ENCODE measurements at places on chromosomes 3 and 15.

DNA sequence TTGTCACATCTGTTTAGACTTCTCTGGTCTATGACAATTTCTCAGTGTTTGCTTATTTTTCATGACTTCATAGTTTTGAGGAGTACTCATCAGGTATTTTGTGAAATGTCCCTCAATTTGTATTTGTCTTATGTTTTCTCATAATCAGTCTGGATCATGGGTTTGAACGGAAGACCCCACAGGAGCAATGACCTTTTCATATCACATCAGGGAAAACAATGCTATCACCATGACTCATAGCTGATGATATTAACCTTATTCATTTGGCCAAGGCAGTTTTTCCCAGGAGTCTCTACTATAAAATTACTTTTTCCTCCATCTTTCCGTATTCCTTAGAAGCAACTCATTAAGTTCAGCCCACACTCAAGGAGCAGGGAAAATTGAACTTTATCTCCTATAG, 32.7 kb downstream of the AADACL2 start:
- no peak for DNase-seq

- DNase-seq: no peak
Observed at GRCh38 chr3:85652360-85652759, 693.6 kb downstream of the CADM2 start.

DNA sequence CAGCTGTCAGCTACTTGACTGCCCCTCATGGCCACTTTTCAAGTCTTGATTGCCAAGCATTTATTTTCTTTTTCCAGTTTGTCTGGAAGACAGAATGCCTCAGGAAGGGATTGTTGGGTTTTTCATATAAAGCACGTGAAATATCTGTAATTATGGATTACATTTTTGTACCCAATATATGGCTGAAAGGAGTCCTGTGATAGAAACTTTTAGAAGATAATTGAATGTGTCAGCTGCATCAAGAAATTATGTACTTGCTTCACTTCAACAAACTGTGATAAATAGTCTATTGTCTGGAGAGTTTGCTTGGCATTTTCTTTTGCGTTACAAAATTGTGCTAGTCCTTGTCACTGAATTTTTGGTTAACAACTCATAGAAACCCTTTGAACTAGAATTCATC, 247.9 kb upstream of the SLCO3A1 start:
- DNase-seq: no peak

DNA sequence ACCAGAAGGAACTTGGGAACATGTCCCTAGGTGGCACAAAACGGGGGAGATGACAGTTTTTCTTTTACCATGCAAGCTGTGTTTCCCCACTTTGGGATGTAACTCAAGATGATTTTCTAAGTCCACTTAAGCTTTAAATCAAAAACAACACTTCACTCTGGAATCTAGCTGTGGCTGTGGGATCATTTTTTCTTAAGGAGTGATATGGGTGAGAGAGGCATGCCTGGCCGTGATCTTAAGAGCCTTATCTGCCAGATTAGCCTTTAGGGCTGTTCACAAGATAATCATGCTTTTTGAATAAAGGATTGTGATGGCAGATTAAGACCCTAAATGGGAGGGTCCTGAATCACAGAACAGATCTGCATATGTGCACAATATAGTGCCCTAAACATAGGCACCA, 384.8 kb upstream of the SEMA6D start:
- no peak for DNase-seq

DNA sequence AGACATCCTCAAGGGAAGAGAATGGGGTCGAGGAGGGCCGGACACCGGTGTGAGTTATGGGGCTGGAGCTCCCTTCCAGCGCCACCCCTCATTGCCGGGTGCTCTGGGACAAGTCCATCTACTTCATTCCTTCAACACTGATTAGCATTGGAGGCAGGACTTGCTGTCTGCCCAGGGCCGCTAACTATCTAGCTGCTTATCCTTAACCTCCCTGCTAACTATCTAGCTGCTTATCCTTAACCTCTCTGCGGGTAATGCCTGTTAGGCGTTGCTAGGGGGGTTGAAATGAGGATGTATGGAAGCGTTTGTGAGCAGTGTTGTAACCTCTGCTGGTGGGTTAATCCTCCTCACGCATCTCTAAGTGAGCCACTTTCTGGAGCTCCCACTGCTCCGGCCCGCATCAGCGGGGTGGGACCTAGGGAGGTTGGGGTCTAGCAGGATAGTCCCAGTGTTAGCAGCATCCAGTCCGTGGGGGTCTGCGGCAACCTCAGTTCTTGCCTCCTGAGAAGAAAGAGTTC, 10.9 kb upstream of the CHAC1 start:
- DNase-seq: no peak

GRCh38 chr3:106552351-106553043, 683.7 kb upstream of the CBLB start:
- no peak for DNase-seq

GRCh38 chr3:177751770-177752169, 554.5 kb upstream of the TBL1XR1 start:
- no peak for DNase-seq

DNA sequence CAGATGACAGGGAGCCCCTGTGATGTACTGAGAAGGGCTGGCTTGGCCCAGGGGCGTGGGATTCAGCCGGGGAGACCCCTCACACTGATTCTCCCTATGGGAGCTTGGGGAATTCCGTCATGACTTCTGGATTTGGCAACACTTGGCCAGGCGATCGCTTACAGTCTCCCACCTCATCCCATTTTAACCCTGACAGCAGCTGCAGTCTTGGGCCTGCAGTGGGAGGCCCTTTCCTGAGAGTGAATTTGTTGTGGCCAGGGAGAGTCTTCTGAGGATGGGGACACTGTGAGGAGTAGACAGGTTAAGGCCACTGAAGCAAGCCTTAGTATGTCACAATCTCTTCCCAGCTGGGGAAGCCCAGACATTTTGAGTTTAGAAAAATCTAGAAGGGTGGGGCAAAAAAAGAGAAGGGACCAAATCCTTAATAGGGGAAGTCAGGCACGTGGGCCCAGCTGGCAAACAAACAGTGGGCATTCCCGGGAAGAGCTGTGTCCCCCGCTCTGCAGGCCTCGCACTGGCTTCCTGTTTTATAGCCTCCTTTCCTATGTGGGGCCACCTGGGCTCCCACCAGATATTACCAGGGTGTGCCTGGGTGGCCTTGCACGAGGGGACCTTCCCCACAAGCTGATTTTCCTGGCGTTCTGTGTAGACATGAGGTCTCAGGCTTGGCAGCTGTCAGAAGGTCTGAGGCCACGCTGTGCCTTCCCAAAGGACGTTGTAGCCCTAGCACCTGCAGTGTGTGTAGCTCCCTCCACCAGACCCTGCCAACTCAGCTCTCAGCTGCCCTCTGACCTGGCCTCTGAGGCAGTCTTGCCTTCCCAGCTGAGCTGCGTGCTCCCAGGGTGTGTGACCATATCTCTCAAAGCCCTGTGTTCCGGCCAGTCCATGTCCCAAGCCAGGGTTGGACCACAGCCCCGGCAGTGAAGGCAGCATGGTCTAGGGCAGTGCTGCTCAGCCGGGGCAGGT, 64.5 kb downstream of the FEM1B start:
- no peak for DNase-seq

DNA sequence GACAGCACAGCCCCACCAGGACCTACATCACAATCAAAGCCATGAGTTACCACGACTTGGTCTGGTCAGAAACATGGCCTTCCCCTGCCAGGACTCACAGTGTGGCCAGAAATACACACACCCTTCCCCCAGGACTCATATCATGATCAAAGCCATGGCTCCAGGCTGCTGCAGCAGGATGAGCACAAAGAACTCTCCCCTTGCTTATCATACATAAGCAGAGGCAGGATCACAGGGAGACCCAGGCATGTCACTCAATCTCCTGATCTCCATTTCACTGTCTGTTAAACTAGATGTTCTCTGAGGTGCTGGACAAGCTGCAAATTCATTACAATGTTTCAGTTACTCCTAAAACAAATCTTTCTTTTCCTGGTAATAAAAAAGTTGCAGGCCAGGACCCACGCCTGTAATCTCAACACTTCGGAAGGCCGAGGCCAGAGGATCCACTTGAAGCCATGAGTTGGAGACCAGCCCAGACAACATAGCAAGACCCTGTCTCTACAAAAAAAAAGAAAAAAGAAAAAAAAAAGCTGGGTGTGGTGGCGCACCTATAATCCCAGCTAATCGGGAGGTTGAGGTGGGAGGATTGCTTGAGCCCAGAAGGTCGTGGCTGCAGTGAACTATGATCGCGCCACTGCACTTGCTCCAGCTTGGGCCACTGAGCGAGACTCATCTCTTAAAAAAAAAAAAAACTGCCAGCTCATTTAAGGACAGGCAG, 1.2 kb downstream of the PFKFB4 start:
- no peak for DNase-seq

DNA sequence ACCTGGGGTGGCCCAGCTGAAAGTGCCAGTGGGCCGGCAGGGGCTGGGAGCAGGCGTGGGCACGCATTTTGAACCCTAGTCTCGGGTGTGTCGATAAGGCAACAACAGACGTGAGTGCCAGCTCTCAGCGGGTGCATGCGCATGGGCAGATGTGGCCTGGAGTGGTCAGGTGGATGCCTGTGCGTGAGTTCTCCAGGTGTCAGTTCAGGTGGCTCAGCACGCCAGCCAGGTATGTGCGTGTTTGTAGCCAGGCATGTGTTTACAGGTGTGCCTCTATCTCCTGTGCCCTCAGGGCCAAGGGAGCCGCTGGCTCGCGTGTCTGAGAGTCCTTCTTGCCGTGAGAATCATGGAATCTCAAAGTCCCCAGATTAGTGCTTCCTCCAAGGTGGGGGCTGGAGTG, 14.8 kb downstream of the CYP1A2 start:
- DNase-seq: no peak

DNA sequence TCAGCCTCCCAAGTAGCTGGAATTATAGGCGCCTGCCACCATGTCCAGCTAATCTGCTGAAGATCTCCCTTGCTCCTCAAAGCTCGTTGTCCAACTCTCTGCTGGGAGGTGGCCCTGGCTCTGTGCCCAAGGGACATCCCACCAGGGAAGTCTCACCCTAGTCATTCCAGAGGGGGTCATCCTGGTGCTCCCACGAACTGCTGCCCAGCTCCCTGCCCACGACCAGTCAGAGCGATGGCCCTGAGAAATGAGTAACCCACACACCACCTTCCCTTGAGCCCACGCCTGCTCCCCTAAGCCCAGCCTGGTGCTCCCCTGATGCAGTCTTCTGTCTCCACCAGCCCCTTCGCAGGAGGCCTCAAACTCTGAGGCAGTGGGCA, 5.2 kb downstream of the KLHL25 start:
- DNase-seq: no peak

DNA sequence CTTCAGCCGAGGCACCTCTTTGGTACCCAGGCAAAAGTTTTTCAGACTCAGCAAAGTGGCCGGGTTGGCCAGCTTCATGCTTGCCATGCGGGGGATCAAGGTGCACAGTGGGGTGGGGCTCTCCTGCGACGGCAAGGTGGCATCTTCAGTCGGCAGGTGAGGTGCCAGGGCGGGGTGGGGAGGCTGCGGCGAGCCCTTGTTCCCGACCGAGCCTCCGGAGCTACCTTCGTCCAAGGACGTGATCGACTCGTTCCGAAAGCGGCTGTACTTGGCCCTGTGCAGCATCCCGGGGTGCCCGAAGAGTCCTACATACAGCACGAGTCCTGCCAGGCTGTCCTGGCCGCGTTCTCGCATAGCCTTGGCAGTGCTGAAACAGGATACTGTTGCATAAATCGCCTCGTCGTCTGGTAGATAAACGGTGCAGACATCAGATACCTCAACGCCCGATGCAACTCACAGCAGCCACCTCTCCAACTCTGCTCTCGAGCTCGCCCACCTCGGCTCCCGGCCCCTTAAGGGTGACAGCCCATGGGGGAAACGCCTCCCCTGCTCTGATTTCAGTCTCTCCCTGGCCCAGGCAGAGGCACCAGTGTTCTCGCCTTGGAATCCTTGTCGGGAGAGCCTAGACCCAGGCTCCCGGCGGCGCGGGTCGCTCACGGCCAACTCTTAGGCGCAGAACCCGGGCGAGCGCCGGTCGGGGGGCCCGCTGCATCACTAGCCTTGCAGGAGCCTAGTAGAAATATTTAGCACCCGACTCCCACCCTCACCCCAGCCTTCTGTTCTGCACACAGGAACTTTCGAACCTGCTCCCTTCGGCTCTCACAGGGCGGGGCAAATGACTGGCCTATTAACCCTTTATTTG, 826 bp downstream of the SHC4 start:
- no peak for DNase-seq

DNA sequence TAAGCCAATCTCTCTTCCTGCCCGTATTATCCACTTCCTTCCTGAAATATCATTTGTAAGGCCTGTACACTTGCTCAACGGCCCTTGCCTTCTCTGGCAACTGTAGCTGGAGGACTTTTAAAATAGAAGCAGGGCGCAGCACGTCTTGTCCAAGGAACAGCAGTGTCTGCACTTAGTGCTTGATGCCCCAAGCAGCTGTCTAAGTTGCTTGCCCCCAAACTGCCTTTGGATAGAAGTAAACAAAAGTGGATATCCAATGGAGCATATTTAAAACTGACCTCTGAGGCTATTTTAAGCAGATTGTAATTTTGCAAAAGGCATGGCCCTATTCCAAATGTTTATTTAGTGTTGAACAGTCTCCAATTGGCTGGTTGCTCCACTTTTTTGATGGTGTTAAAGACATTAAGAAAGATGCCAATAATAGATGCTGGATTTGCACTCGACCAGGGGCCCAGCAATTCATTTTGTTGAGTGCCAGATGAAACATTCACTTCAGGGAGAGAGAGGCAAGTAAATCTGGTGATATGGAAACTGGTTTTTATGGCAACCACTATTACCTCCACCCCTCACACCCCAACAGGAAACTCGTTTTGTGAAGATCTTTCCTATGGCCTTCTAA, 526.8 kb upstream of the TBL1XR1 start:
- DNase-seq: no peak

DNA sequence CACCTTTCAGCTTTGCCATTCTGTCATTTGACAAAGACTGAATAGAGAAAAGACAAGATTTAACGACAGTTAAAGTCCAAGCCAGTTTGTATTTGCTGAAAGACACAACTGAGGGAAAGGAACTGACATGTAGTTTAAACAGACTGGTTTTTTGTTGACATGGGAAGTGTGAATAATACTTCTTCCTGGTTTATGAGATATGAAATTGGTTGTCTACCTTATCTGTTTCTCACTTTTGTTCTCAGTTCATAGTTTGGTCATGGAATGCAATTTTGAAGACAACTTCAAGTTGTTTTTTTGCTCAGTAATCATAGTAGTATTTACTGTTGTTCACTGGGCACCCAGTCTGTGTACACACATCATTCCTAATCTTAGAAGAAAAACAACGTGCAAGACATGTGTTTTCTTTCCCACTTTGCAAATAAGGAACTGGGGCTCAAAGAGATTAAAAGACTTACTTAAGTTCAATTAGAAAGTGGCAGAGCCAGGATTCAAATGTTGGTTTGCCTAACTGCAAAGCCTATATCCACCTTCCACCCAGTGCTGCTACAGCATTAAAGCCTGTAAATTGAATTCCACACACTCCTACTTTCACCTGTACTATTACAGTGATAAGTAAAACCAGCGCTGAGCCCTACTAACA, 103.5 kb downstream of the LPP start:
- DNase-seq: no peak

DNA sequence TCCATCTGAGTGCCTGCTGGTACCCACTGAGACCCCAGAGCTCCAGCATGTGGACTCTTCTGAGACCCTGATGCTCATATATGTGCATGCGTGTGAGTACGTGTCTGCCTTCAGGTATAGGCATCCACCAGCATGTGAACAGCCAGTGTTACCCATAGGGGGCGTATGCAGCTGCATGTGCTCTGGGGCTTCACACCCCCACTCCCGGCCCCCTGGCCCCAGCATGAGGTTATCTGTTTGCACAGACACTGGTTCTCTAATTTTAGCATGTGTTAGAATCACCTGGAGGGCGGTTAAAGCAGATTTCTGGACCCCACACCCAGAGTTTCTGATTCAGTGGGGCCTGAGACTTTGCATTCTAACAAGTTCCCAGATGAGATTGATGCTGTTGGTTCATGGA, 824 bp upstream of the CILP start:
- DNase-seq: no peak

GRCh38 chr3:51706788-51707731, at the start of gene GRM2:
Gene GRM2, plus strand, starts transcription at chr3:51707068. Its CDS starts 1,916 bp downstream, at chr3:51708984.
- DNase-seq: peak; percentile 25

Data from anterior cingulate cortex (tissue), 58 donors.